ENCODE measurements at places on chromosomes 5 and 9. TPM values are rescaled to one million over a fixed set of nuclear protein-coding genes. Genes with fewer than 3 reads are reported as not detected.

DNA sequence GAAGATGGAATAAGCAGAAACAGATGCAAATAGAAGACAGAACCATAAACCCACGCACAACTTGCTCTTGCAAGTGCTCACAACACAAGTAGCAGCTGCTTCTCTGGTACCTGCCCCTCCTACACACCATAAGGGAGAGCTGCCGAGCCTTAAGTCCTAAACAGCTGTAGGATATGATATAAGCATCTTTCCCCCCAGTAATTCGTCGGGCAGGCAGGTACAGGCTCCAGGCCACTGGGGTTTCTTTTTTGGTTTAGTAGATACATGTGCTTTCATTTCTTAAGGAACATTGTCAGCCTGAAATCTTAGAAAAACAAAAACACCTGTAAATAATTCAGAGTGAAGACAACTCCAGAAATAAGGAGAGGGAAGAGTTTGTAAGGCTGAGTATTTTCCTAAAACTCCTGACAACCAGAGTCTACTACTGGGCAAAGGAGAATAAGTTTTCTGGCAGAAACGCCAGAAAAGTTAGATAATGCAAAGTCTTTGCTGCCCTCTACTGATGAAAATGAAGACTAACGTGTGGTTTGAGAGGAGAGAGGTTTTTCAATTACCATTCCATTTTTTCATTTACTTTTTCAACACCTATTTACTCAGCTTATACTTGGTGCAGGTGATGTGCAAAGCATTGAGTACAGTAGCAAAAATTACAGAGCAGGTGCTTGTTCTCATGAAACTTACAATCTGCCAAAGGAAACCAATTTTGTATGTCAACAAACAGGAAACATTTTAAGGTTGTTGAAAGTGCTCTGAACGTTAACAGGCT lies 20.1 kb upstream of the TCERG1 start:
- peak; percentile 43 for DNase-seq

DNA sequence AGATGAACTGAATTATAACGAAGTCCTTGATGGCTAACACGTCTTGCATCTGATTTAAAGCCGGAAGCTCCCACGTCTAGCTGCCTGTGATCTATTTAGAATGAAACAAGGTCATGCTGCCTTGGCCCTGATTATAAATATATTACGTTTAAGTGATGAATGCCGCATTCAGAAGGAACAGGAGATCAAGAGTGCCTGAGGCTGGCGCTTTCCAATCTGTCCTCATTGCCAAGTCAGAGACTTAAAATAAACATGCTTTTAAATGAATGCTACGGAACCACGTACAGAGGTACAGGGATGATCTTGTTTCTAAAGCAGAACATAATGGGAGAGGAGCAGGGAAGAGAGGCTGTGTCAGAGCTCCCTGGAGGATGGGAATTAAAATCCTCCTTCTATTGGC lies 292.8 kb downstream of the TLE1 start:
- no peak for DNase-seq

- DNase-seq: peak; percentile 79
Observed at GRCh38 chr5:163585206-163585605, 79.8 kb downstream of the MAT2B start.

- no peak for DNase-seq
Observed at GRCh38 chr9:98760231-98760630, 36.1 kb downstream of the ANKS6 start.

DNA sequence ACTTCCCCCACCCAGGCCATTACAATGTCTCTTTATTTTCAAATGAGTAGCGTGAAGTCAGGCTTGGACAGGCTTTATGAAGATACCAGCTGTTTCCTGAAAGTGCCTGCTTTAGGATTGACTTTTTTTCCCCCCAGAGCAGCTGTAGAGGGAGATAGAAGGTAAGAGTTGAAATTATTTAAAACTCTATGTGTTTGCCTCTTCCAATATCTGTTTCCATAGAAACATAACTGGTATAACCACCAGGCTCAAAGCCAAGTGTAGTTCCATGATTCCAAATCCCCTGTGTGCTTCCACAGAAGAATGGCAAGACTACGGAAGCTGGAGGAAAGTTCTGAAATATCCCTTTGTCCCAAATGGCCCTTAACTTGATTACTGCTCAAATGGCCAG lies 87.4 kb upstream of the TBC1D2 start:
- DNase-seq: no peak

- DNase-seq: peak; percentile 58
Observed at GRCh38 chr5:65059681-65060598, 291.2 kb downstream of the CWC27 start.

GRCh38 chr9:32351845-32352244 lies 32.6 kb upstream of the ACO1 start:
- DNase-seq: no peak

DNA sequence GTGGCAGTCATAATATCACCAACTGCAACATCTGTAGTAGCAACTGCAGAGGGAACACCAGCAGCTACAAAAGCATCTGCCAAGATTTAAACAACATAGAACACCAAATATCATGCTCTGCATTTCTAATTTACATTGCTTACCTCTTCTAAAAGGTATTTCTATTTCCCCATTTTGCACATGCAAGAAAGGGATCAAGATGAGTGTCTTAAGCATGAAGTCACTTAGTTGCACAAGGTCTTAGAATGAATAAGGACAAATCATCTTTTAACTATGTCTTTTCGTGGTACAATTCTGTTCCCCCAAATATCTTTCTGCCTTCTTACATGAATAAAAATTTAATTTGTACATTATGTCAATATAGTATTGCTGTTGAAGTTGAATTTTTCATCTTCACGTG lies 1746.4 kb downstream of the EFNA5 start:
- no peak for DNase-seq

DNA sequence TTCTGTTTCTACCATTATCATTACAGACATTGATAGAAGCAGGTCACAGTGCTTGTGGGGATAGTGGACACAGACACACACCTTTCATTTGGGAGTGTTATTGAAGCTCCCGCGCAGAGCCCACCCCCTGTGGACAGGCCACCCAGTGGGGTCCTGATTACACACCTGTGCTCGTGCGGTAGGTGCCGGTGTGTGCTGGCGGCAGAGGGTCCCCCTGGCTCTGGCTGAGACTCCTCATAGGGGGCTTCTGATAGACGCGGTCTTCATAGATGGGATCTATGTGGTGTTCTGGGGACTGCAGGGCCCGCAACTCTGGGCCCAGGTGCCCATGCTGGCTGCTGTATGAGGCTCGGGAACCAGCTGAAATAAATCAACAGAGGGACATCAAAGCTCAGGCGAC lies 539.7 kb downstream of the CTNND2 start:
- DNase-seq: no peak

DNA sequence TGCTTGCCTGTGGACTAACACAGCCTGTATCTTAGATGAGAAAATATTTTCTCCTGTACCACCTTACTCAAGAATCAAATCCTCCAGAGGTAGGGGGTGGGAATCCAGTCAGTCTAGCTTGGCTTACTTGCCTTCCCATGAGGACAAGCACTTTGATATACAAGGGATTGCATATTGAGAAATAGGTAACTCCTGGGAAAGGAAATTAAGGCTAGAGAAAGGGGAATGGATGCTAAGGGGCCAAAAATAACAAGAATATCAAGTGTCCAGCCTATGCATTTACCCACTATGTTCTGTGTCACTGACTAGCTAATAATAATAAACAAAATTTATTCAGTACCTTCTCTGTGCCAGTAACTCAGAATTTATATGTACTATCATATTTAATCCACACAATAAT lies 21.4 kb upstream of the SNX2 start:
- DNase-seq: no peak

- no peak for DNase-seq
Observed at GRCh38 chr5:149762958-149763630, 33.0 kb downstream of the PPARGC1B start.

GRCh38 chr5:172493906-172494305 lies 39.6 kb upstream of the SH3PXD2B start:
- DNase-seq: no peak

DNA sequence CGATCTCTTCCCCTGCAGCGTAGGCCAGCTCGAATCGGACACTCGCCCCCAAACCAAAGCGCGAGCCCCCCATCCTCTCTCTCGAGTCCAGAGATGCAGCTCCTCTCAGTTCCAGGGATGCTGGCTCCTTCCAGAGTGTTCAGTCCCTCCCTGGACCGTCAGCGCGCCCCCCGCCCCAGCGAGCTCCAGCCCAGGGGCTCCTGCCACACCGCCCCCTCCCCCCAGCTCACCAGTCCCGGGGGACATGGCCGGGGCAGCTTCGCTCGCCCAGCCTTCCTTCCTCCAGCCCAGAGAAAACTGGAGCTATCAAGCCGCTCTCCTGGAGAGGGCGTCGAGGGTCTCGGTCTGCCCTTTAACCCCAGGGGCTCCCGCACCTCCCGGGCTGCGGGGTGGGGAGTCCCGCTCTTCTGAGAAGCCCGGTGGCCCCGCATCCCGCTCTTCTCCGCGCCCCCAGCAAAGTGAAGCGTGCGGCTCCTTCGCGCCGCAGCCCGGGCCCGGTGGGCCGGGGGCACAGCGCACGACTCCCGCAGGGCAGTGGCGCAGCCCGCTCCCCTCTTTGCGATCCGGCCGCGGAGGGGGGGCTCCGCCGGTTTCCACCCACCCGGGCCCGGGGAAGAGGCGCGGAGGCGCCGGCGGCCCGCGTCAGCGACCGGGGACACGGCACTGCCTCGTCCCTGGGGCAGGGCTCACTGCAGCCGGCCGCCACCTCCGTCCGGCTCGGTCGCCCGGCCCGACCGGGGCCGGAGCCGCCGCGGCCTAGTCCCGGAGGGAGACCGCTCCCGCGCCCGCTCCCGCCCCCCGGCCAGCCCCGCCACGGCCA lies 587 bp downstream of the MIER3 start:
- DNase-seq: peak; percentile 9

- DNase-seq: no peak
Observed at GRCh38 chr5:16531063-16531648, 65.6 kb upstream of the ZNF622 start.

DNA sequence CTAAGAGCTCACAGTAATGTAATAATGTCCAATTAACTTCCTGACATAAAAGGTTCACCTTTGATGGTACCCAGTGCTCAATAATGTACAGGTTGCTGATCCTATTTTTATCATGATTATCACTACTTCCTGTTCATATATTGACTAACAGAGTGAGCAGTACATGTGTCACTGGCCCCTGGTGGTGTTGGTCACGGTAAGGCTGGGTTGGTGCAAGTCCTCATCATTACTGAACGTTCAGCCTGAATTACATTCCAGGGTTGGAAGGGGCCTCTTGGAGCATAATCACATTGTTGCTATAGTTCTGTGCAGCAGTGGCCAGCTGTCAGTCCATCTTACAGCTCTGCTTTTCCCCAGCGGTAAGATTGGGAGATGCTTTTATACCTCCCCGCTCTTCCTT lies 24.2 kb upstream of the CKMT2 start:
- peak; percentile 36 for DNase-seq

DNA sequence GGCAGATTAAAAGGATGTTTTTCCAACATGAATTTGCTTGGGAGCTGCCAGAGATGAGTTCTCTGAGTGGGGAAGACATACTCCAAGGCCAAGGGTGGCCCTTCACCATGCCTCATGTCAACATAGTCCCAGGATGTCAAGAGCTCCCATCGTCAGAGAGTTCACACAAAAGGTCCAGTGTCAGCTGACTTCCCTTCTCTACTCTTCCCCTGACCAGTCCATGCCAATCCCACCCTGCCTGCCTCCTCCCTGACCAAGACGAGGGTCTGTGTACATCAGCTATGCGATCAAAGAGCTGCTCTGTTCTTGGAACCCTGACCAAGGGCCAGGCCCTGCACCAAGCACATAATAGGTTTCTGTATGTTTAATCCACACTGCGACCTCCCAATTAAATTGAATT lies 71.2 kb upstream of the ZNF622 start:
- no peak for DNase-seq

GRCh38 chr9:123426406-123426805 lies 70.4 kb downstream of the CRB2 start:
- peak; percentile 9 for DNase-seq

- no peak for DNase-seq
Observed at GRCh38 chr5:68459093-68459809, 243.7 kb downstream of the PIK3R1 start.

- no peak for DNase-seq
Observed at GRCh38 chr5:78659114-78659513, 10.5 kb upstream of the LHFPL2 start.

DNA sequence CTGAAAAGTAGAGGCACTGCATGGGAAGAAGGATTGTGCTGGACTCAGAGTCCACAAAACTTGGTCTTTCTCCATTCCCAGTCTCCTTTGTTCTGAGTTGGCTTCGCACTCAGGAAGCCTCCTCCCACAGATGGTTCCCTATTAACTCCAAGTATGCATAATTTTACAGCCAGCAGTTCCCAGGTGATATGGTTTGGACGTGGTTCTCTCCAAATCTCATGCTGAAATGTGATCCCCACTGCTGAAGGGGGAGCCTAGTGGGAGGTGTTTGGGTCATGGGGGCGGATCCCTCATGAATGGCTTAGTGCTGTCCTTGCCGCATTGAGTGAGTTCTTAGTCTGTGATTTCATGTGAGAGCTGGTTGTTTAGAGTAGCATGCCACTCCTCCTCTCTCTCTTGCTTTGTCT lies 86.6 kb downstream of the FEM1C start:
- no peak for DNase-seq

GRCh38 chr9:134068744-134069479 lies 1.1 kb upstream of the BRD3 start:
- no peak for DNase-seq

DNA sequence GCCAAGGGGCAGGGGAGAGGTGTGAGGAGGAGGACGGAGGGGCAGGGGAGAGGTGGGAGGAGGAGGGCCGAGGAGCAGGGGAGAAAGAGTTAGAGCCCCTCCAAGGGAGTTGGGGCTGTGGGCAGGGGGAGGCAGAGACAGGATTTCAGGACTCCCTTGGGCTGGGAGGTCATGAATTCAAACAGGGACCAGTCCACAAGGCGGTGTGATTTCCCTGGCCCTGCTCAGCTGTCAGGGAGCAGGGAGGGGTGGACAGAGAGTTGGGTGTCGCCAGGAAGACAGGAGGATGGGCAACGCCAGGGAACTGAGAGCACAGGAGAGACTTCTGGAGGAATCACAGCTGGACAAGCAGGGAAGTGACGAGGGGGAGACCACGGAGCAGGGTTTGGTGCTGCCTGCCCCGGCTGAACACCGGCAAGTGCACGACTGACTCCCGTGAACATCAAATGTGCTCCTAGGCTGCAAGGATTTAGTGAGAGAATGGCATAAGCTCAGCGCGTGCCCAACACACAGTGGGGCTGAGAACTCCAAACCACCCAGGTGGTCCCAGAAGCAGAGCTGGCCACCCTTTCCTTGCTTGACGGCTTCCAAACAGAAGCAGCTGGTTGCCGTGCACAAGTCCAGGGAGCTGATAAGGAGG lies 17.8 kb upstream of the OLFM1 start:
- DNase-seq: no peak

GRCh38 chr5:77208507-77209163 lies 1.8 kb upstream of the PDE8B start:
- no peak for DNase-seq

RACK1 gene
- 4,986 TPM for total RNA-seq

CCDC192 gene
- total RNA-seq: not detected

KIF24 gene
- total RNA-seq: 1.4 TPM

IQGAP2 gene
- total RNA-seq: 0.83 TPM

LCN15 gene
- not detected for total RNA-seq

RORB gene
- total RNA-seq: 0.19 TPM

FOXD1 gene
- total RNA-seq: 1.2 TPM

KCNV2 gene
- total RNA-seq: not detected

GRIN3A gene
- total RNA-seq: not detected

PKD2L2 gene
- total RNA-seq: not detected

ATP6V0E1 gene
- 147 TPM for total RNA-seq

Measured in mammary epithelial cell (primary cell).